ENCODE measurements at places on chromosomes 5 and 9.

- no peaks in the 10 kb centered on the region for H3K36me3 ChIP-seq
- no peaks in the 10 kb centered on the region for H3K4me1 ChIP-seq
- H3K4me3 ChIP-seq = no peak overlapping the region
- no peak overlapping the region for H3K27ac ChIP-seq
These were observed 352.4 kb downstream of the IRX2 start for GRCh38 chr5:2399096-2399495.

- H3K36me3 ChIP-seq = peaks cover 14% of the 10 kb centered on the region
- H3K27ac ChIP-seq = no peak overlapping the region
- H3K4me1 ChIP-seq = peaks cover 42% of the 10 kb centered on the region
- no peak for DNase-seq
- H3K4me3 ChIP-seq = no peak overlapping the region
These were observed 20.4 kb downstream of the ERGIC1 start for GRCh38 chr5:172854451-172854871.

- DNase-seq = no peak
- no peaks in the 10 kb centered on the region for H3K27me3 ChIP-seq
- H3K36me3 ChIP-seq = peaks cover 60% of the 10 kb centered on the region
- H3K4me1 ChIP-seq = no peaks in the 10 kb centered on the region
These were observed 79.2 kb downstream of the SECISBP2 start for GRCh38 chr9:89397471-89397870.

DNA sequence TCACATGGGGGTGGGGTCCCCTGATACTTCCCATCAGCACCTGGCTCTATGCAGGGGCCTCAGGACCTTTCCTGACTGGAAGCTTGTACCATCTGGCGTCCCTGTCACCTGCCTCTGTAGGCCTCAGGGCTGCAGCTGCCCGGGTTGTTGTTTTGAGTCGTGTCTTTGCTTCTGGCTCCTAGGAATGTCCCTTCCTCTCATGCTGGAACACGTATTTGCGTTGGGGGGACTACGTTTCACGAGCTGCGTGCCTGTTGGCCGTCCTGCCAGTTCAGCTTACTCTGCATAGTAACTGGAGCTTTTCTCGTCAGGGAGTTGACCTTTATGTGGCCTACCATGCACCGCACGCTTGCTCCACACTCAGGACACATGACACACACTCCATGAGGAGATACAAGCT lies 54.9 kb upstream of the IRX4 start:
- H3K36me3 ChIP-seq = no peaks in the 10 kb centered on the region
- no peak overlapping the region for H3K27ac ChIP-seq
- H3K27me3 ChIP-seq = no peaks in the 10 kb centered on the region
- DNase-seq = no peak
- H3K4me3 ChIP-seq = no peak overlapping the region

GRCh38 chr5:159465604-159466003 lies 135.3 kb upstream of the IL12B start:
- no peaks in the 10 kb centered on the region for H3K36me3 ChIP-seq
- H3K4me3 ChIP-seq = no peak overlapping the region
- DNase-seq = no peak
- H3K27ac ChIP-seq = no peak overlapping the region

DNA sequence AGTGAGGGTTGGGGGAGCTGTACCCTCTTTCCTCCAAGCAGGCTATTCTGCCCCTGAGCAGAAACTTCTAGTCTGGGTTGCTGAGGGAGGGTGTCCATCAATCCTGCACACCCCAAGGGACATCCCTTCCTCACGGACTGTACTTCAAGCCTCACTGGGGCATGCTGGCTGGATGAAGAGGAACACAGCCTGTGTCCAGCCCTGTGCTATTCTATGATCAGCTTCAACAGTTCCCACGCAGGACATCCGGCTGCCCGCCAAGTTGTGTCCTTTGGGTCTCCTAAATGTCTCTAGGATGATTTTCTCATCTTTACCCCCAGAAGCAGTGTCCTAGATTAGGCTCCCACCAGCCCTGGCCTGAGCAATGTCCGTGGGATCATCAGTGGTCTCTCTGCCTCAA lies 68.1 kb downstream of the CRB2 start:
- H3K4me3 ChIP-seq = no peak overlapping the region
- H3K27ac ChIP-seq = no peak overlapping the region
- H3K4me1 ChIP-seq = peaks cover 2% of the 10 kb centered on the region
- H3K36me3 ChIP-seq = peaks cover 10% of the 10 kb centered on the region

DNA sequence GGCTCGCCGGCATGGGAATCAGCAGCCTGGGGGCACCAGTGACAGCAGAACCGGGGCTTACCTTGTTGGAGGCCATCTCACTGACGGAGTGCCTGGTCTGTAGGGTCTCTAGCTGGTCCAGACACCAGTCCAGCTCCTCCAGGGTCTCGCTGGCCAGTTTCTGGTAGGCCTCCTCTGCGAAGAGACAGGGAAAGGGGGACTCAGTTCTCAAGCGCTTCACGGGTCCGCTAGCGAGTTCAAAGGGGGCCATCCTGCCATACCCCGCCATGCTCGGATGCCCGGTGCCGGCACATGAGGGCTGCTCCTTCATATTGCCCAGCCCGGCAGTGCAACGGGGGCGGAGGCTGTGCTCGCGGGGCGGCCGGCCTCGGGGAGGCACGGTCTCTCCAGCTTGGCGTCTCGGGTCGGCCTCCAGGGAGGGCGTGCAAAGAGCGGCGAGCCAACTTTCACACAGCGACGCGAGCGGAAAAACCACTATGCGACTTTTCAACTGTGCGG lies 456.0 kb downstream of the RAB3C start:
- DNase-seq = no peak
- H3K36me3 ChIP-seq = no peaks in the 10 kb centered on the region
- H3K4me3 ChIP-seq = peak overlapping the region; percentile 77
- no peaks in the 10 kb centered on the region for H3K27me3 ChIP-seq
- H3K27ac ChIP-seq = peak overlapping the region; percentile 80
- peaks cover 15% of the 10 kb centered on the region for H3K4me1 ChIP-seq

DNA sequence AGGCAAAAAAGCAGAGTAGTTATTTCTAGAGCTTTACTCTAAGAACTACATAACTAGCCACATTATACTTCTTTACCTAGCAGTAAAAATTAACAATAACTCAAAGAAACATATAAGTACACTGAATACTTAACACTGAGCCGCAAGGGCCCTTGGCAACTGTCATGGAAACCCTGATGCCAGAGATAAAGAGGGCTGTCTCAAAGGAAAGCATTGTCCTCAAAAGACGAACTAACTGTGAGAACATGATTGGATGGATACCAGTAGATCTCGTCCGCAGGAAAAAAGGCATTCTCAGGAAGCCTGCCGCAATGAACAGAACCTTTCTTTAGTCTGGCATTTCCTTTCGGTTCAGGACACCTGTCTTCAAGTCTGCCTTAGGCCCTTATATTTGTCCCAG lies 379.0 kb upstream of the SLC30A5 start:
- no peaks in the 10 kb centered on the region for H3K27me3 ChIP-seq
- no peaks in the 10 kb centered on the region for H3K36me3 ChIP-seq
- H3K4me1 ChIP-seq = peaks cover 8% of the 10 kb centered on the region

GRCh38 chr9:76044266-76044819 lies 153.9 kb downstream of the PCSK5 start:
- no peak overlapping the region for H3K4me3 ChIP-seq
- no peak for DNase-seq
- H3K4me1 ChIP-seq = no peaks in the 10 kb centered on the region
- no peaks in the 10 kb centered on the region for H3K36me3 ChIP-seq
- H3K27ac ChIP-seq = no peak overlapping the region

DNA sequence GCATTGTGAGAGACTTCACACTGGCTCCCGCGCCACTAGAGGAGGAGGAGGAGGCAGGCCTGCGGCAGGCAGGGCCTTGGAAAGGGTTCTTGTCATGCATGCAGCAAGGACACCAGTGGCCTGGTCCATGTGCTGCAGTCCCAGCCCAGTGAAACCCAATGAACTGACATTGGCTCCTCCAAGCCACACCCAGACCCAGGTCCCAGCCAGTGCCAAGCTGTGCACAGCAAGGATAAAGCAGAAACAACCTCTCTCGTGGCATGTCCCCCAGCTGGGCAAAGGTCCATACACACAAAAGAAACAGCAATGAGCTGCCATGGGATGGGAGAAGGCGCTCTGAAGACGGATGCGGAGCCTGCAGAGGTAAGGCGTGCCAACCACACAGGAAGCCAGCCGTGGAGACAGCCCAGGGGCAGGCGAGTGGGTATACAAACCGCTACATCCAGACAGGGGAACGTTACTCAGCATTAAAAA lies 89.2 kb downstream of the SEMA4D start:
- H3K27ac ChIP-seq = no peak overlapping the region
- no peak overlapping the region for H3K4me3 ChIP-seq
- H3K36me3 ChIP-seq = peaks cover 2% of the 10 kb centered on the region
- H3K4me1 ChIP-seq = peaks cover 11% of the 10 kb centered on the region

GRCh38 chr5:173771725-173772383 lies 116.3 kb upstream of the CPEB4 start:
- peaks cover 4% of the 10 kb centered on the region for H3K27me3 ChIP-seq
- H3K4me3 ChIP-seq = no peak overlapping the region
- no peak overlapping the region for H3K27ac ChIP-seq
- H3K4me1 ChIP-seq = peaks cover 19% of the 10 kb centered on the region

- H3K4me1 ChIP-seq = peaks cover 21% of the 10 kb centered on the region
- peak; percentile 49 for DNase-seq
- no peaks in the 10 kb centered on the region for H3K27me3 ChIP-seq
- H3K36me3 ChIP-seq = peaks cover 38% of the 10 kb centered on the region
- peak overlapping the region; percentile 99 for H3K4me3 ChIP-seq
- peak overlapping the region; percentile 94 for H3K27ac ChIP-seq
These were observed 519 bp downstream of the HSPA5 start for GRCh38 chr9:125240649-125240999.
